Chondrocyte (in vitro differentiated cells): ENCODE measurements at places on chromosomes 4 and X.

- peaks cover 26% of the 10 kb centered on the region for H3K4me1 ChIP-seq
- DNase-seq = no peak
- no peaks in the 10 kb centered on the region for H3K36me3 ChIP-seq
- peak overlapping the region; percentile 17 for H3K4me3 ChIP-seq
- H3K27me3 ChIP-seq = no peaks in the 10 kb centered on the region
- H3K27ac ChIP-seq = peak overlapping the region; percentile 72
These were observed 449.6 kb downstream of the FSTL5 start for GRCh38 chr4:161714022-161714751.

DNA sequence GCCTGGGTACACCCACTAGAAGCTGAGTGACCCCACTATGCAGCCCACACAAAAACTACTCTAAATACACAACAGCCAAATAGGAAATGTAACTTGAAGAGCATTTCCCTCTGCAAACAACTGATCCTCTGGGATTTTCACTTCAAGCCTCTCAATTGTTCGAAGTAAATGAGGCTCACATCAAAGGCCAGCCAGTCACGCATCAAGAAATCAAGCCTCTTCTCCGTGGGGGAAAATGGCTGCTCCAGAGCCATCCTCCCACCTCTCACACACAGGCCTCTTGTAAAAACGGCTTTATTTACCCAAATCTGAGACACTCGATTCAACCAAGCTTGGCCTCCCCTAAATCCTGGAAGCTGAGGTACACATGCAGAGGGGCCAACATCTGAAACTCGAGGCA lies 14.3 kb downstream of the PCDH19 start:
- no peak overlapping the region for H3K4me3 ChIP-seq
- DNase-seq = no peak
- H3K27ac ChIP-seq = no peak overlapping the region
- no peaks in the 10 kb centered on the region for H3K36me3 ChIP-seq

- no peaks in the 10 kb centered on the region for H3K27me3 ChIP-seq
- H3K4me1 ChIP-seq = peaks cover 22% of the 10 kb centered on the region
- DNase-seq = no peak
- peak overlapping the region; percentile 67 for H3K27ac ChIP-seq
- H3K4me3 ChIP-seq = no peak overlapping the region
These were observed 133.3 kb downstream of the STK32B start for GRCh38 chr4:5184606-5185005.

DNA sequence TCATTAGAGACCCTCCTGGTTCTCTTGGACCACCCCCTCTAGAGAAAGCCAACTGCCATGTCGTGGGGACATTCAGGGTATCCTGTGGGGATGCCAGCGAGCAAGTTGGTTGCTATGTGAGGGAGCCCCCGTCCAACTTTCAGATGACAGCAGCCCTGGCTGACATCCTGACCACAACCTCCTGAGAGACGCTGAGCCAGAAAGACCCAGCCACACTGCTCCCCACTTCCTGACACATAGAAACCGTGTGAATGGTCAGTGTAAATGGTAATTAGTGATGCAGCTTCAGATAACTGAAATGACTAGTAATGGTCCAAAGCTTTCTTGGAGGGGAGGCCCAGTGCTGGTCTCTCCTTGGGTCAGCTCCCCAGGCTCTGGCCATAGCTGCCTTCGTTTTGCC lies 10.8 kb downstream of the CLCN4 start:
- H3K27me3 ChIP-seq = no peaks in the 10 kb centered on the region
- H3K27ac ChIP-seq = no peak overlapping the region
- no peaks in the 10 kb centered on the region for H3K36me3 ChIP-seq
- no peaks in the 10 kb centered on the region for H3K4me1 ChIP-seq
- DNase-seq = no peak

GRCh38 chr4:25535278-25535677 lies 120.4 kb upstream of the SLC34A2 start:
- H3K36me3 ChIP-seq = no peaks in the 10 kb centered on the region
- H3K4me1 ChIP-seq = no peaks in the 10 kb centered on the region
- H3K4me3 ChIP-seq = no peak overlapping the region
- peaks cover 7% of the 10 kb centered on the region for H3K27me3 ChIP-seq
- DNase-seq = no peak
- no peak overlapping the region for H3K27ac ChIP-seq
